Globus pallidus (tissue), 1 donor: ENCODE measurements at places on chromosomes 13 and 19.

DNA sequence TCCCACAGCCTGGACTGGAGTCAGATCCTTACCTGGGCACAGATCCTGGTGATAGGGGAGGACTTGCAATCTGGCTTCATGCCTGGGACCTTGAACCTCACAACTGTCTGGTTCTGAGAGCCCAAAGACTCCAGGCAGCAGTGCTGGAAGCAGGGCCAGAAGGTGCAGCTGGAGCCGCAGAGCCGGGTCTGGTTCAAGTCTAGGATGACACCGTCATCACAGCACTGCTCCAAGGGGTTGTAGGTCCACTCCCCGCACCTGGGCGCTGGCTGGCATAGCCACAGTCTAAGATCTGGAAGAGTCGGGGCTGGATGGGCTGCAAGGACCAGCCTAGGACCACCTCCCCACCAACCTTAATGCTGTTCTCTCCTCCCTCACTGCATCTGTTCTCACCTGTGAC lies 677 bp downstream of the IGFL4 start:
- DNase-seq: no peak

- no peak for DNase-seq
Measured at GRCh38 chr13:100334214-100334613, 245.3 kb downstream of the PCCA start.

- no peak for DNase-seq
Measured at GRCh38 chr19:4405977-4406376, 3.5 kb downstream of the CHAF1A start.

DNA sequence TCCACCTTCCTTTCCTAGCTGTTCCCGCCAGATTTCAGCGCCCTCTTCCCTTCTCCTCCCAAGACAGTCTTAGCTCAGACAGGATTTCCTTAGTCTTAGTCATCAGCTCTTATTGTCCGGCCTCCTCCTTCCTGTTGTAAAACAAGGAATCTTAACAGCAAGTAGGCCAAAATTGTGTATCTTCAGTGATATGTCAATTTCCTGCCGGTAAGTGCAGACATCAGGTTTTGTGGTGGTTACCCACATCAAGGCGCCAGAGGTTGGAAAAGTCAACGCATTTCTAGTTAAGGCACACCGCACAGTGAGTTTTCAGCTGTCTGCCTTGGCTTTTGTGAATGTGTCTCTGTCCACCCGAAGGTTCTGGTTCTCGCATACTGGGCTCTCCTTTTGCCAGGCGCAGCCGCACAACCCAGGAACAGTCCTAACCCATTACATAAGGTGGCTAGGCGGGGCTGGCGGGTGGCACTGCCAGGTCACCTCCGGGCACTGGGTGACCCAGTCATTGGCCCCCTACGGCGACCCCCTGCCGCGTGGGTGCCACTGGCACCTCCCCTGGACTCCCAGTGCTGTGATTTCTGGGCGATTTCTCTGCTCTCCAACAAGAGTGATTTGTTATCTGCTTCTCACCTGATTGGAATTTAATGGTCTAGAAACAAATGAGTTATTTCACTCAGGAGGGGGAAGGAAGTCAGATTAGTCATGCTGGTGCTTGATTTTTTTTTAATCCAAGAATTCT lies 12.9 kb downstream of the COL4A2 start:
- DNase-seq: no peak

GRCh38 chr13:99863789-99864626 lies 107.6 kb downstream of the ZIC5 start:
- no peak for DNase-seq
